ENCODE measurements at places on chromosomes 4 and X.

DNA sequence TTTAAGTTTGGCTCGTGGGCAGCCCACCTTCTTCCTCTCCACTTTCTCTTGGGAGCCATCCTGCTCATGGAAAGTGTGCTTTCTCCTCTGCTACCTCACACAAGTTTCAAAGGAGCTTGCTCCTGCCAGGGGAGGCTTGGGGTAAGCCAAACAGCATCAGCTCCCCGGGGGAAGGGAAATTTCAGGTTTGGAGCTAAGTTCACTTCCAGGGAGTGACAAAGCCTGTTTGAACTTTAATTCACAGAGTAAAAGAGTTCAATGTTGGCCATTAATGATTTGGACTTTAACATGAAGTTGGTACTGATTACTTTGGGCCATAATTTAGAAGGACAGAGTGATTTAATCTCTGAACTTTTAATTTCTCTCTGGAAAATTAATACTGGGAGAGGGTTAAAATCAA lies 4.7 kb upstream of the PGRMC2 start:
- DNase-seq: no peak

GRCh38 chr4:177041356-177041755 lies 248.6 kb upstream of the VEGFC start:
- no peak for DNase-seq

- DNase-seq: no peak
Measured at GRCh38 chr4:155220025-155220424, 11.6 kb downstream of the NPY2R start.

DNA sequence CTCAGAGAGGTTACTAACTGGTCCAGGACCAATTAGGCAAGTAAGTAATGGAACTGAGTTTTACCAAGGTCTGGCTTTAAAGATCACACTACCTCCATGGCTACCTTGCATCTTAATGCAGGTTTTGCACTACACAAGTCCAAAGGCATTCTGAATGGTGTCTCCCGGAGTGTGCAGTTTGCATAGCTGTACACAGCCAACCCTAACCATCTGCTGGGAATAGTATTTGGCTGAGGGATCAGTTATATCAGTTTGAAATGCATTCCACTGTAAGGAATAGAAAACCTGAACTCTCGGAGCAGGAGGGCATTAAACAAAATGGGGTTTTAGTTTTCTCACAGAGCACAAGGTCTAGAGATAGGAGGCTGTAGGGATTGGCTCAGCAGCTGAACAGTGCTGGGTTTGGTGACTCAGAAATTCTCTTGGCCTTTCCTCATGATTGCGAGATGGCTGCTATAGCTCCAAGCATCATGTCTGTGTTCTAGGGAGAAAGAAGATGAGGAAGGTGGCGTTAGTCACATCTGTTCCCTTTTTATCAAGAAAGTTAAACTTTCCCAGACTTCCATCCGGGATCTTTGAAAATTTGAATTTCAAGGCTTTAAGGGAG lies 177.1 kb downstream of the NHS start:
- DNase-seq: no peak

Measured in effector memory CD4-positive, alpha-beta T cell (primary cell).